ENCODE measurements at places on chromosomes 12 and 14.
A peak's percentile ranks its signal among the peaks of the same experiment; 100 is the strongest.

DNA sequence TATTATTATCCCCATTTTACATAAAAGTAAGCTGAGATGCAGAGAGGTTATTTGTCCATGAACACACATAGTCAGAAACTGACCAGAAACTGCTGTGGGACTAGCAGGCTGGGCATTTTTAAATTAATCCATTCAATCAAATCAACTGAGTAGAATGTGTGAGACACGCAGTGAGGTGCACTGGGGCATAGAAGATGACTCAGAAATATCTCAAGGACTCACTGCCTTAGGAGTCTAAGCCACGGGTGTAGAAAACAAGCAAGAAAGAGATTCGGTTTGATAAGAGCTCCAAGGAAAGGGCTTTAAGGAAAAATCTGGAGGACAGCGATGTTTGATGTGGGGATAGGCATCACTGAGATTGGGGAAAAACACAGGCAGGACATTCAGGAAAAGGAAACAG lies 127.8 kb downstream of the ANO2 start:
- DNase-seq, result no peak

- DNase-seq, result no peak
Observed at GRCh38 chr12:113823016-113823415, 143.1 kb downstream of the RBM19 start.

DNA sequence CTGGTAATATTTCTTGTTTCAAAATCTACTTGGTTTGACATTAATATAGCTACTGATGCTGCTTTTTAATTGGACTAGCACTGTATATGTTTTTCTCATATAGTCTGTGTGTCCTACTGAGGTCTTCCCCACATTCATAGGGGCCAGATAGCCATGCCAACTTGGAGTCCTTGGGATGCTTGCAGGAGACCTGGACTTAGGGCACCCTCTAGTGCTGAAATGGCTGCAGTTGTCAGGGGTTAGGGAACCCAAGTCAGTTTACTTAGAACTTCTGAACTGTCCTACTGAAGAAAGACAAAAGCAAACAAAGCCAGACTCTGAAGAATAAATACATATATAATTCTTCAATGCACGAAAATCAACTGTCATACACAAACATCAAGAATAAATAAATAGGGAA lies 279.9 kb upstream of the SYT1 start:
- no peak for DNase-seq

GRCh38 chr12:96061323-96061722 lies 25.9 kb upstream of the LTA4H start:
- no peak for DNase-seq

DNA sequence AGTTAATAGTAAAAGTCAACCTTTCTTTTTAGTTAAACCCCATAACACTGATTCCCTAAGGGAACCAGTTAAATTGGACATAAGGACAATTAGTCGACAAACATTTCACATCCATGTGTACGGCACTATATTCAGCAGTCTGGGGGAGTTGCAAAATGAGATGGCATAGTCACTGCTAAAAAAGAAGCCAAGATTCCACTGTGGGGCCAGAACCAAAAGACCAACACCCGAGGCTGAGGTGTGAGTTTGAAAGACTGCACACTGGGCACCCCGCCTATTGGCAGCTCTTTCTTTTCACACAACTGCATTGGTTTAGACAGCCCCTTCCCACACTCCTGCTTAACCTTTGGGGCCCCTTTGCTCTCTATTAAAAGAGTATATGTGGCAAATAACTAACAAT lies 16.7 kb downstream of the SETD3 start:
- no peak for DNase-seq

DNA sequence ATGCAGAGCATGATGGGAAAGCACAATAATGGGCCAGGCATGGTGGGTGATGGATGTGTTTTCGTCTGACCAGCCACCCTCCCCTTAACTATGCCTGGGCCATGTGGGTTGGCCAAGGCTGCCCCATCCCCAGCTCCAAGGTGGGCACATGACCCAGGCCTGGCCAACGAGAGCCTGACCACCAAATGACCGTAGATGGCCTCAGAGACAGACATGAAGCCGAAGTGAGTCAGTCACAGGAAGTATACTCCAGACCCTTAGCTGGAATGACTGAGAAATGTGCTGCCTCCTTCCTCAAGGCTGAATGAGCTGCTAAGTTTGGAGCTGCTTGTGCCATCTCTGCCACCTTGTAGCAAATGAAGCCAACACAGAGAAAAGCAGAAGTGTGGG lies 233.6 kb downstream of the BCL11B start:
- no peak for DNase-seq

DNA sequence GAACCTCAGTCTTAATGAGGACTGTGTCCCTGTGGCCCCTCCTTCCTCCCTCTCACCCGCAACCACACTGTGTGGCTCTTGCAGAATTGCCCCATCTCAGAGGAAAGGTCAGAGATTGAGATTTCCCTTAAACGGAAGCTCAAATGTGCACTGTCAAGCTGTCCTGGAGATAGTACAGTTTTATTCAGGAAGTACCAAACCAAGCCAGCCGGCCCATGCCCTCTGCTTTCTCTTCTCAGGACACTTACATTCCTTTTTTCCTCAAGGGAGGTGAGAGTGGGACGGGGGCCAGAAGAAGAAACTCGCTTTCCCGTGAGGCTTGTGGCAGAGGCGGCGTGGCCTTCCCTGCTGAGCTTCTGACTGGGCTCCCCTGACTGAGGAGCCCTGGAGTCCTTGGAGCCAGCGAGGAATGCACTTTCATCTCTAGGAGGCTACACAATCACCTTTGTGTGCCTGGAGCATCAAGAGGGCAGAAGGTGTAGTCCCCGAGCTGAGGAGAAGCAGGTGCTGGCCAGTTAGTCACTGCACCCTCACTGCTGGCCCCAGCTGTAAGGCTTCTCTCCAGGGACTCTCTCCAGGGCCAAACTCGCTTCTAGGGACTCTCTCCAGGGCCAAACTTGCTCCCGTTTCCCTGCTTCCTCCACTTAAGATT lies 24.1 kb upstream of the ATP2A2 start:
- no peak for DNase-seq

DNA sequence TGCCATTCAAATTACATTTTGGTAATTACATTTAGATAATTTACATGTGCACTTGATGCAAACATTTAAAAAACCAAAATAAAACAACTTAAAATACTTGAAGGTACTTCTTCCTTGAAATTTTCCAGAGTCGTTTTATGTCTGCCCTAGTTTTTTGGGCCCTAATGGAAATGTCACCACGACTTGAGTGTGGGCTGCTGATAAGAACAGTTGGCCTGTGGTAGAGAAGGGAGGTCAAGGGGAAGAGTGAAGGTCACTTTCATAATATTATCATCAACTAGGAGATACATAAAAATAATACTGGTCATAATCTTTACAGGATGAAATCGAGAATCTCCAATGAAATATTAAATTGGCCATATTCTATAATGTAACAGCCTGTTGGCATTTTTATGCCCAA lies 23.1 kb downstream of the ZDHHC17 start:
- no peak for DNase-seq

- DNase-seq, result no peak
Observed at GRCh38 chr12:1162081-1162760, 171.2 kb downstream of the ERC1 start.

- DNase-seq, result no peak
Observed at GRCh38 chr12:13179211-13180074, 17.1 kb upstream of the EMP1 start.

GRCh38 chr14:53915364-53916014 lies 41.1 kb downstream of the BMP4 start:
- DNase-seq, result no peak

GRCh38 chr14:45559626-45560025 lies 306.6 kb upstream of the MIS18BP1 start:
- no peak for DNase-seq

DNA sequence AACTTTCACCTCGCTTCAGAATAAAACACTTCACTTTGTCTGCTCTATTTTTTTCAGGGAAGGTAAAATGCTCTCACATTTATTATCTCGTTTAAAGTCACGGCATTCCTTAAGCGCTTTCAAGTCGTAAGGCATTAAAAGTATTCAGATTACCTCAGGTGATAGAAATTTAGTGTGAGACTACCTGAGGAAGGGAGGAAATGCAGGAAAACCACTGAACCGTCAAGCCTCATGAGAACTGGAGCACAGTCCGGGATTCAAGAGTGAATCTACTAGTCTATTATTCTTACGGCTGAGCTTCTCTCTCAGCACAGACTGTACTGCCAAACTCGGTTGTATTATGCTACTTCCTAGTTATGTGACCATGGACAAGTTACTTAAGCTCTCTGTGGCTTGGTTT lies 8.3 kb upstream of the PPFIBP1 start:
- no peak for DNase-seq

- DNase-seq, result peak; percentile 78
Observed at GRCh38 chr14:52131640-52132320, 62.9 kb upstream of the NID2 start.

DNA sequence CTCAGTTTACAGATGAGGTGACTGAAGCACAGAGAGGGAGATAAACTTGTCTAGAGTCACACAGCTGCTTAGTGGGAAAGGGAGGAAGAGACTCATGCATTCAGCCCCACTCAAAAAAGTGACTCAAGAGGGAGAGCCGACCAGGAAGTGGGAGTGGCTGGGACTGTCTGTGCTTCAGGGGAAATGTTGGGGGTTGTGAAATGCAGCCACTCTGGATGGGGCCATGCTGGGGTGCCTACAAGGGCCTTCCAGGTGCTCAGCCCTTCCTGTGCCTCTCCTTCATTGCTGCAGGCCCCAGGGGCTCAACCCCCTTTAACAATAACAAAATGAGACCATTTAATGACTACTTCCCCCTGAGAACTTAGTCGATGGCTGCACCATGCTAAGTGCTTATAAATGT lies 41.8 kb downstream of the CACNA1C start:
- DNase-seq, result no peak

- DNase-seq, result no peak
Observed at GRCh38 chr12:14396071-14396470, 30.6 kb downstream of the ATF7IP start.

DNA sequence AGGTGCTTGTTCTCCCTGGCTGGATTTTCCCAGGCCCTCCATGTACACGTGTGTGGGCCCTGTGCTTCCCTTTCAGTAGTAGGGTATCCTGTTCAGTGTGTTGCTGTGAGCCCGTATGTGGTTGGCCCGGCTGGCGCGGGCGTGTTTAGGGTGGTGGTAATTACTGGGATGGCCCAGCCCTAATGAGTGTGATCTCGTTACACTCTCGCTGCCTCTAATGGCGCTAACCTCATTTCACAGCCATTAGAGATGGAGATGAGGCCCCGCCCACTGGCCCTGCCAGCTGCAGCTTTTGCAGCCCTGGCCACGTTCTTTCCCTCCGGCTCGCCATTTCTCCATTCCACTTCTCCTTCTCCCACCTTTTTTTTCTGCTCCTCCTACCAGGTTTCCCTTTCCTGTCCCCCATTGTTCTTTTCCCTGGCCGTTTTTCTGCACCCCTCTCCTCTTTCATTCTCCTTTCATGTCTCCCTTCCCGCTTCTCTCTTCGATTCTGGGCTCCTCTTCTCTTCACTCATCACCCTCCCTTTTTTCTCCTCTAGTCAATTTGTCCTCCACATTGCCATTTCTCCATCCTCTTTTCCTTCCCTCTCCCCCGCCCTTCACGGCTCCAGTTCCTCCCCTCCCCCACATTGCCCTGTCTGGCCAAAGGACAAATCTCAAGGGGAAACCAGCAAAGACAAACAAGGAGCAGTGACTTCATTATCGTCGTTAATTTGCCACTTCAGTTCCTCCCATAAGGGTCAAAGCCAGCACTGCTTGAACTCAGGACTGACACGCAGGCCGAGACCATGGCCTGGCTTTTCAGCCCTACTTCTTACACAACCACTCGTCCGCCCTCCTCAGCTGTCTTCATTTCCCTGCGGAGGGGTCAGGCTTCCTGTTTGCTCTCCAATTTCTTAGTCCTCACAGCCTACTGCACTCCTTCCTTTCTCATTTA lies 6.8 kb downstream of the ZFHX2 start:
- no peak for DNase-seq

- DNase-seq, result no peak
Observed at GRCh38 chr12:88472775-88473174, 107.5 kb downstream of the KITLG start.

- DNase-seq, result no peak
Observed at GRCh38 chr14:61462566-61463193, 141.3 kb downstream of the PRKCH start.

DNA sequence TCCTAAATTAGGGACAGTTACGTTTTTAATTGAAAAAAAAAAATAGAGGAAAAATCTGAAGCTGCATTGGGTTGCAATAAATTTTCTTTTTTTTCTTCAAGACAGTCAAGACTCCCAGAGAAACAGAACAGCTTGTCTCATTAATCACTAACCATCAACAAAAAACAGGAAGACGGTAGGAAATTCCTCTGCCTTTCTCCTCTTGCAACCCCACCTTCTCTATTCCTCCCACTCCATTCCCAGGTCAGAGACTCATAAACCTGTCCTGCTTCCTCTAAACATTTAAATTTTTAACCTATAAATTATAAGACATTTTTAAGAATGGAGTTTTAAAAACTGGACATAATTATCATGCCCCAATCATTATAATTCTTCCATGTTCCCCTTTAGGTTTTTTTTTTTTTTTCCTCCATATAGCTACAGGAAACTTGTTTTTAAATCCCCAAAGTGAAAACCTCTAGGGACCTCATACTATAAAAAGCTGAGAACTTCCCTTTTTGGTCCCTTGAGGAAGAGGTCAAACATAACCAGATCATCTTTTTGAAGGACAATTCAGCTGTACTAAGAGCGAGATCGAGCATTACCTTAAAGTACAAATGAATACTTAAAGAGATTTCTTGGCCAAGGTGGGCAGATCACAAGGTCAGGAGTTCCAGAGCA lies 36.0 kb downstream of the CPM start:
- no peak for DNase-seq

DNA sequence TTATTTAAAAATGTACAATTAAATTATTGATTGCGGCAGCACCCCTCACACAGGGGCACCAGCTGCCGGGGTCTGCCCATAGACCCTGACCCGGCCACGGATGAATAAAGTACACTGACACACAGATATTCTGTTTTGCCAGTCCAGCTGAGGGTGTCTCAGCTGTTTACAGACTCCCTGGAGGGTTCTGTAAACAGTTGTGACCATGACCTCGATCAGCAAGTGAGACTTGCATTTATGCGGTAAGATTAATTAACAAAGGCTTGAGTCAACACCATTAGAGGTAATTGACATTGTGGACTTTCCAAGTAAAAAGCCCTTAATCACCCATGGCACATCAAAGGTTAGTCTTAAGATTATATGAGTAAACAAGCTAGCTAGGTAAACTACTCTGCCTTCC lies 94.3 kb downstream of the FUT8 start:
- DNase-seq, result no peak

- DNase-seq, result no peak
Observed at GRCh38 chr14:87251011-87251410, 742.0 kb downstream of the GALC start.

DNA sequence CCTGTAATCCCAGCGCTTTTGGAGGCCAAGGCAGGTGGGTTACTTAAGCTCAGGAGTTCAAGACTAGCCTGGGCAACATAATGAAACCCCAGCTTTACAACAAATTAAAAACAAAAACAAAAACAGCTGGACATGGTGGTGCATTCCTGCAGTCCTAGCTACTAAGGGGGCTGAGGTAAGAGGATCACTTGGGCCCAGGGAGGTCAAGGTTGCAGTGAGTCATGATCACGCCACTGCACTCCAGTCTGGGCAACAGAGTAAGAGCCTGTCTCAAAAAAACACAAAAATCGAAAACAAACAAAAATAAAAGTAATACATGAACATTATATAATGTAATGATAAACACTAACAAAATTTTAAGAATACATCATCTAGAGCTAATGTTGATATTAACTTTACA lies 46.2 kb upstream of the GRIP1 start:
- DNase-seq, result no peak
